ENCODE measurements at places on chromosomes 7 and 10. TPM values are rescaled to one million over a fixed set of nuclear protein-coding genes. Genes with fewer than 3 reads are reported as not detected.

- H3K27me3 ChIP-seq, result no peaks in the 10 kb centered on the region
- H3K27ac ChIP-seq, result peak overlapping the region; percentile 67
- no peaks in the 10 kb centered on the region for H3K36me3 ChIP-seq
- H3K4me3 ChIP-seq, result peak overlapping the region; percentile 43
- peak; percentile 68 for DNase-seq
Observed at GRCh38 chr10:42753126-42753506, 29.5 kb upstream of the BMS1 start.

GRCh38 chr7:418636-419280 is 100.9 kb downstream of the PDGFA start:
- DNase-seq, result no peak
- no peaks in the 10 kb centered on the region for H3K27me3 ChIP-seq
- no peak overlapping the region for H3K27ac ChIP-seq
- H3K36me3 ChIP-seq, result no peaks in the 10 kb centered on the region
- H3K4me1 ChIP-seq, result no peaks in the 10 kb centered on the region

GRCh38 chr7:96426027-96426426 is 104.1 kb upstream of the SLC25A13 start:
- H3K27ac ChIP-seq, result no peak overlapping the region
- H3K36me3 ChIP-seq, result no peaks in the 10 kb centered on the region
- no peak overlapping the region for H3K4me3 ChIP-seq

DNA sequence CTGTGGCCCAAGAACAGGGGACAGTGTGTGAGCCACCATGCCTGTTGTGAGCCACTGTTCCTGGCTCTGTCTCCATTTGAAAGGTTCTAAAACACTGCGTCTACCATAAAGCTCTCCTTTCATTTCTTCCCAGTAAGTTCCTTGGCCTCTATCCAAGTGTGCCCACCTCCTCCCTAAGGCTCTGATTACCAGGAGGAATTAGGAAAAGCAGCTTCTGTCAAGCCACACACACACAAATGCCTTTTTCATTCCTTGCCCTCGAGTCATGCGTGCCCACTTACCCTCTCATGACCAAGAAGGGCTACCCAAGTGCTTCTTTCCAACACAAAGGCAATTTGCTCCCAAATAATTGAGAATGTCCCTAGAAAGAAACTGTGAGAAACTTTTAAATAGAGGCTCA is 70.8 kb upstream of the PARD3 start:
- no peaks in the 10 kb centered on the region for H3K27me3 ChIP-seq
- no peak overlapping the region for H3K27ac ChIP-seq
- no peak overlapping the region for H3K4me3 ChIP-seq

GRCh38 chr10:50322077-50322476 is 70.8 kb upstream of the ASAH2 start:
- no peak overlapping the region for H3K27ac ChIP-seq
- H3K4me1 ChIP-seq, result no peaks in the 10 kb centered on the region
- no peaks in the 10 kb centered on the region for H3K36me3 ChIP-seq
- no peak for DNase-seq
- H3K27me3 ChIP-seq, result no peaks in the 10 kb centered on the region
- no peak overlapping the region for H3K4me3 ChIP-seq

GRCh38 chr10:34260904-34261303 is 554.2 kb downstream of the PARD3 start:
- no peaks in the 10 kb centered on the region for H3K27me3 ChIP-seq
- H3K4me1 ChIP-seq, result no peaks in the 10 kb centered on the region
- H3K36me3 ChIP-seq, result no peaks in the 10 kb centered on the region
- H3K27ac ChIP-seq, result no peak overlapping the region
- H3K4me3 ChIP-seq, result no peak overlapping the region

DNA sequence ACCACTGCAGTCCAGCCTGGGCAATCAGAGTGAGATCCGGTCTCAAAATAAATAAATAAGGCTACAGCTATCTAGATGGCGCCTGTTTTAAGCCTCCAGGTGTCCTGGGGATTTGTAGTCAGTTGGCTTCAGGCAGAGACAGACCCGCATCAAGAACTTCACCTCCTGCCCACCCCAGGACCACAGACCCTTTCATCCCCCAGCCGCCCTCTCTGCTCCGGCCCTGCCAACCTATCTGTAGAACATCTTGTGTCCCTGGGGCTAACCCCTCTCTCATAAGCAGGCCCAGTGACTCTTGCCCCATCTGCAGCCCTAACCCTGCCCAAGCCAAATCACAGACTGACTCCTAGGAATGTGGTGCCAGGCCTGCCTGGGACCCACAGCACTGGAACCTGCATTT is 17.9 kb downstream of the PDIA4 start:
- H3K36me3 ChIP-seq, result no peaks in the 10 kb centered on the region
- no peak overlapping the region for H3K4me3 ChIP-seq
- H3K27ac ChIP-seq, result no peak overlapping the region
- no peak for DNase-seq
- H3K27me3 ChIP-seq, result no peaks in the 10 kb centered on the region

DNA sequence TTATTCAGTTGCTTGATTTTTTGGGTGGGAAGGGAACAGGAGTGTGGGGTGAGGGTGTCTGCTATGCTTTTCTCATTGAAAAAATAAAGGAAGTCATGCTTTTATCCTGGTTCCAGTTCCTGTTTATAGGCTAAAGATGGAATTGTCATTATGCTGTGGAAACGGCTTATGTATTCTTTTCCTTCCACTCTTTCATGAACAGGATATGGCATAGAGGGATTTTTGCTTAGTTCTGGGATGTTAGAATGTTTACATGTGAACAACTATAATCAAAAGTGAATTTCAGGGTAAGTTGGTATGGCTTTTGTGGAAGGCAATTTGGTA is 35.9 kb upstream of the PTPN12 start:
- H3K27ac ChIP-seq, result no peak overlapping the region
- no peaks in the 10 kb centered on the region for H3K4me1 ChIP-seq
- H3K36me3 ChIP-seq, result no peaks in the 10 kb centered on the region
- no peak for DNase-seq
- no peak overlapping the region for H3K4me3 ChIP-seq

Gene EN2
- total RNA-seq, result 0.15 TPM

Gene NRP1
- total RNA-seq, result 69.4 TPM

- peak overlapping the region; percentile 89 for H3K27ac ChIP-seq
- H3K36me3 ChIP-seq, result no peaks in the 10 kb centered on the region
- no peaks in the 10 kb centered on the region for H3K4me1 ChIP-seq
- no peaks in the 10 kb centered on the region for H3K27me3 ChIP-seq
- peak; percentile 70 for DNase-seq
Observed at GRCh38 chr10:130109796-130110245, 809 bp downstream of the C10orf143 start.

Gene ADIRF
- total RNA-seq, result 368 TPM

GRCh38 chr7:45720989-45721388 is 146.8 kb downstream of the ADCY1 start:
- no peaks in the 10 kb centered on the region for H3K27me3 ChIP-seq
- H3K4me3 ChIP-seq, result no peak overlapping the region
- H3K27ac ChIP-seq, result no peak overlapping the region
- no peaks in the 10 kb centered on the region for H3K4me1 ChIP-seq
- no peaks in the 10 kb centered on the region for H3K36me3 ChIP-seq

GRCh38 chr7:3835109-3835508 is 534.1 kb downstream of the SDK1 start:
- no peak overlapping the region for H3K27ac ChIP-seq
- no peaks in the 10 kb centered on the region for H3K36me3 ChIP-seq

GRCh38 chr7:141522657-141523342 is 28.4 kb upstream of the AGK start:
- no peak overlapping the region for H3K4me3 ChIP-seq
- no peaks in the 10 kb centered on the region for H3K36me3 ChIP-seq
- no peak overlapping the region for H3K27ac ChIP-seq
- no peaks in the 10 kb centered on the region for H3K4me1 ChIP-seq
- no peak for DNase-seq

GRCh38 chr7:112523871-112524270 is 43.1 kb downstream of the LSMEM1 start:
- no peaks in the 10 kb centered on the region for H3K36me3 ChIP-seq
- H3K4me1 ChIP-seq, result no peaks in the 10 kb centered on the region

- no peak overlapping the region for H3K4me3 ChIP-seq
- H3K27me3 ChIP-seq, result no peaks in the 10 kb centered on the region
- no peaks in the 10 kb centered on the region for H3K36me3 ChIP-seq
- no peak overlapping the region for H3K27ac ChIP-seq
Observed at GRCh38 chr10:84336406-84337090, 8.2 kb downstream of the CCSER2 start.

DNA sequence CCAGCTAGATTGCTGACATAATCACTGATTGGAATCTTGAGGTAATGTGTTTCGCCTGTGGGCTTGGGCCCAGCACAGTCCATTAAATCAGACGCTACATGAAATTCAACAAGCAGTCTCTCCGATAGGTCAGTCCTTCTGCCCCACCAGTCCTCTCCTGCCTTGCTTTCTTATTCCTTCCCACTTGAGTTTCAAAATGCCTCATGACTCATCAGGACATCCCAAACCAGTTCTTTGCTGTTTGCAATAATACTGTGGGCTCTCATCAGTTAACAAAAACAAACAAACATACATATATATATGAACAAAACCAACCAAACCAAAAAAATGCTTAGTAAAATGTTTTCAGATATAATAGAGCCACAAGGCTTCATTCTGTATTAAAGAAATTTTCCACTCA is 599.0 kb downstream of the SORCS1 start:
- H3K27ac ChIP-seq, result no peak overlapping the region
- DNase-seq, result no peak
- no peak overlapping the region for H3K4me3 ChIP-seq

Gene HNRNPF
- 86.2 TPM for total RNA-seq

- peaks cover 16% of the 10 kb centered on the region for H3K4me1 ChIP-seq
- H3K27ac ChIP-seq, result no peak overlapping the region
- no peak overlapping the region for H3K4me3 ChIP-seq
- no peaks in the 10 kb centered on the region for H3K27me3 ChIP-seq
- DNase-seq, result no peak
- H3K36me3 ChIP-seq, result no peaks in the 10 kb centered on the region
Observed at GRCh38 chr7:100684534-100685042, 9.5 kb downstream of the GIGYF1 start.

DNA sequence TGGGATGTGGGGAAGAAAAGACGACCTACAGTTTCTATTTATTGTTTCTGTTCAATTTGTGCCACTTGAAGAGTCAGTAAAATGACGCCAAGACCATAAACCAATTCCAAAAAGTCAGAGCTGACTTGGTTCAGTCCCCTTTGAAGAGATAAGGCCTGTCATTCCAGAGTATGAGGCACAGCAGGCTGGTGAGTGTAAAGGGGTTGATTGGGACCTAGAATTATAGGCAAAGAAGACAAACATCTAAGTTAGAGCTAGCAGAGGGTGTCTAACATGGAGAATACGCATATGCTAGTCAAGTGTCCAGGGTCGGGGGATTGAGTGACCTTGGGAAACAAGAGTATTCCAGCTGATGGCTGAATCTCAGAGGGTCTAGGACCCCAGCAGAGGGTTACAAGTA is 23.6 kb downstream of the NRP1 start:
- peaks cover 7% of the 10 kb centered on the region for H3K4me1 ChIP-seq
- H3K4me3 ChIP-seq, result no peak overlapping the region
- DNase-seq, result no peak
- H3K27me3 ChIP-seq, result no peaks in the 10 kb centered on the region

DNA sequence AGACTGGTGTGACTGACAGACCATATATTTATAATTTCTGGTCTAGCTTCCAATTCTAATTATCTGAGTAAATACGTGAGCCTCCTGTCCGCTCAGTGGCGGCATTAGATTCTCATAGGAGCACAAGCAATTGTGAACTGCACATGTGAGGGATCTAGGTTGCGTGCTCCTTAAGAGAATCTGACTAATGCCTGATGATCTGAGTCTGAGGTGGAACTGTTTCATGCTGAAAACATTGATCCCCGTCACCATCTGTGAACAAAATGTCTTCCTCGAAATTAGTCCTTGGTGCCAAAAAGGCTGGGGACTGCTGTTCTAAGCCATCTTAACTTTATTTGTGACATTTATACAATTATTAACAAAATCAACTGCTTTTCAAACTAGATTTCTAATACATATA is 164.7 kb upstream of the MEOX2 start:
- no peaks in the 10 kb centered on the region for H3K36me3 ChIP-seq
- no peak for DNase-seq
- no peaks in the 10 kb centered on the region for H3K27me3 ChIP-seq
- no peak overlapping the region for H3K27ac ChIP-seq

DNA sequence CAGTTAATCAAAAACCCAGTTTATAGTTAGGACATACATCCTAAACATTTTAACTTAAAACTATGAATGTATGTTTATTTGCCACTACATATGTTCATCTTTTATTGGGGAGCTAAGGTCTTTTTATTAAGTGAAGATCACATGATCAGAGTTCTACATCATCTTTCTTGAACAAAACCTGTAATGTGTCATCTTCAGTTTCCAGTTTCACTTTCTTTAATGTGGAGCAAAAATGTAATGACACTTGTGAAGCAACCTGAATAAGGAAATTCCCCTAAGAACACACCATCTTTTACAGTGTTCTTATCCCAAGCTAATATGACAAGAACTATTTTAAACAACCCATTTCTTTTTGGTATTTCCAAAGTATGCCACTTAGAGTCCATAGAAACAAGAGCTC is 166.7 kb upstream of the BET1 start:
- no peak for DNase-seq
- H3K4me3 ChIP-seq, result no peak overlapping the region
- H3K4me1 ChIP-seq, result no peaks in the 10 kb centered on the region
- no peak overlapping the region for H3K27ac ChIP-seq
